ENCODE measurements at places on chromosomes 11 and 22.

DNA sequence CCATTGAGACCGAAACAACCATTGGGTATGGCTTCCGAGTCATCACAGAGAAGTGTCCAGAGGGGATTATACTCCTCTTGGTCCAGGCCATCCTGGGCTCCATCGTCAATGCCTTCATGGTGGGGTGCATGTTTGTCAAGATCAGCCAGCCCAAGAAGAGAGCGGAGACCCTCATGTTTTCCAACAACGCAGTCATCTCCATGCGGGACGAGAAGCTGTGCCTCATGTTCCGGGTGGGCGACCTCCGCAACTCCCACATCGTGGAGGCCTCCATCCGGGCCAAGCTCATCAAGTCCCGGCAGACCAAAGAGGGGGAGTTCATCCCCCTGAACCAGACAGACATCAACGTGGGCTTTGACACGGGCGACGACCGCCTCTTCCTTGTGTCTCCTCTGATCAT, 20.5 kb downstream of the KCNJ5 start:
- DNase-seq, result no peak

DNA sequence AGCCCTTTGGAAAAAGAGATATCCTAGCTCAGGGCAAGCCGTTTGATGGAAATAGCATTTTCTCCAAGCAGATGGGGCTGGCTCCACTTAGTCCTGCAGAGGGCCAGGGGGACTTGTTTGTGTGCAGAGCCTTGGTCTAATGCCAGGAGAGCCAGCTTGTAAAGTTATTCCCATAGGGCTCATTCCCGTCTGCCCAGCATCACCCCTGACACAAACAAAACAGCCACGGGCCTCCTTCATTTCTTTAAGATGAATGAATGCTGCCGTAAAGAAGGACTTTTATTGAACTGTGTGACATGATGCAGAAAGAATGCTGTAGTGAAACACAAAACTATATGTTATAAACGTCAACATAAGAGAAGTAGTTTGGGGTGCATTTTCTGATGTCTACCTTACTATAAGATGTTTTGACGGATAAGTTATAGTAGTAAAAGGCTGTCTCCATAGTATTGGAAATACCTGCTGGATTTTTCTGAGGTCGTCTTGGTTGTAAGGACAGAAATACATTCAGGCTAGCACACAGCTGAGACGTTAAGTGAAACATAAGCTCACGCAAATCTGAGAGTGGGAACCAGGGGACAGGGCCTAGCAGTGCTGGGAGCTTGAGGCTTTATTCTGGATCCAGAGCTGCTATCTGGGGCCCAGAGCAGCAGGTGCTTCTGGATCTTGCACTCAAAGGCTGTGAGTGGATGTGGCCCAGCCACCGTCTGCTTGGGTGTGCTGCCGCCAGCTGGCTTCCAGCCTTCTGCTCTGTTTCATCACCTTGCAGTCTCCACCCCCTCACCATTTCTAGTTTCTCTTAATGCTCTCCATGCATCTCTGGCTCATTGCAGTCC, 53.3 kb downstream of the NCAM1 start:
- DNase-seq, result peak; percentile 86

DNA sequence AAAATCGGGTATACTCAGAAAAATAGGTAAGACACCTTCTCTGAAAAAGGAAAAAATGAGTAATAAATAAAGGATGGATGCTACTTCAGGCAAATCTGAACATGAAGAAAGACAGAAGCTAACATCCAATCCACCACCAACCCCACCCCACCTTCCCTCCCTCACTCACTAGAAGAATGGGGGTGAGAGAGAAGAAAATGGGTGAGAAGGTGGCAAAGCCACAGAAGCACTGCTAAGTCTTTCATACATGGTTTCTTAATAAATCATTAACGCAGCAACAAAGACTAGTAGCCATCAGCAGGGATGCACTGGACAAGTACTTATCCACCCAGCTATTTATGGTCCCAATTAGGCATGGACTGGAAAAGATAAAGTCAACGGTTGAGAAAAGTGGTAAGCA, 5.9 kb downstream of the FHIP1B start:
- no peak for DNase-seq

- DNase-seq, result no peak
Observed at GRCh38 chr11:71066311-71066710, 186.1 kb downstream of the SHANK2 start.

DNA sequence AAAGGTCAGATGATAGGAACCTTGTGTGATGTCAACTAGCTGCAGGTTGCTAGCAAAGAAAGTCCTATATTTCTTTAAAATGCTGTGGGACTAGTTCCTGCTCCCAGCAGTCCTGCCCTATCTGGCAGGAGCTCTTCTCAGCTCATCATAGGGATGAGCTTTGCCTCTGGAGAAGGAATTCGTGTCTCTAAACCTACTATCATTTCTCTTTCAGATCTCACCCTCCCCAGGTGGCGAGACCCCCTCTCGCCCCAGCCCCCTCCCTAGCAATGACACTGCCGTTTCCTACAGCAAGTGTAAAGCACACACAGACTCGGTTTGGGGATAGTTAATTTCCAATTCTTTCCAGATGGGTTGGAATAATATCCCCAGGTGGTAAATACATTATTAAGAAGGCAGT, 533.3 kb downstream of the OPCML start:
- DNase-seq, result no peak

- DNase-seq, result no peak
Observed at GRCh38 chr11:120519474-120519873, 7.9 kb downstream of the GRIK4 start.

- DNase-seq, result peak; percentile 53
Observed at GRCh38 chr11:61897387-61898246, 6.3 kb upstream of the FADS3 start.

- DNase-seq, result peak; percentile 57
Observed at GRCh38 chr11:134340354-134340964, 8.7 kb downstream of the GLB1L2 start.

GRCh38 chr22:49093192-49093880, 734.3 kb downstream of the BRD1 start:
- DNase-seq, result peak; percentile 52

GRCh38 chr22:47966316-47966715, 1203.9 kb downstream of the TBC1D22A start:
- DNase-seq, result no peak

DNA sequence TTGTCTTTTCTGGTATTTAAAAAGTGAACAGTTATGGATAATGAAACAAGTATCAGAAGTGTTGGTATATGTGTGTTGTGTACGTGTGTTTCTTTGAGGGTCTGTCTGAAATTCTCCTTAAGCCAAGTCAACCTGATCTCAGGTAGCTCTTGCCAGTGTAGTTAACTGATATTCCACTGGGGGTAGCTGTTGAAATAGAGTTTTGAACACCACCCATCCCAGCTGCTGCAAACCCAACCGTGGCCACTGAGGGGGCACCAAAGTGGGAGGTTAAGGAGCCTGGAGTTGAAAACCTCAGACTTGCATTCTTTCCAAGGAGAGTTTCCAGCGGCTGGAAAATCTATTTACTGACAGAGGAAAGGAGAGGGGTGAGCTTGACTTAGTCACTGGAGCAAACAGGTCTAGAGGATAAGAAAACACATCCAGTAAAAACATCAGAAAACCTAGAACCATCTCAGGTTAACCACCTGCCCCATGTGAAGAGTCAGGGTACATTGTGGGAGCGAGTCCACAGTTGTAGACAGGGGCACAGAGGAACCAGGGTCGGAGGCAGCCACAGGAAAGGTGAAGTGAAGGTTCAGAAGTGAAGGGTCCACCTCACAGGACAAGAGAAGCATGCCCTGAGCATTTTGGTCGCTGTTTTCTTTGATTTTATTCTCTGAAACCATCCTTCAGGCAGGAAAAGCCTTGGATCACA, 8.8 kb upstream of the CUL5 start:
- DNase-seq, result peak; percentile 14

DNA sequence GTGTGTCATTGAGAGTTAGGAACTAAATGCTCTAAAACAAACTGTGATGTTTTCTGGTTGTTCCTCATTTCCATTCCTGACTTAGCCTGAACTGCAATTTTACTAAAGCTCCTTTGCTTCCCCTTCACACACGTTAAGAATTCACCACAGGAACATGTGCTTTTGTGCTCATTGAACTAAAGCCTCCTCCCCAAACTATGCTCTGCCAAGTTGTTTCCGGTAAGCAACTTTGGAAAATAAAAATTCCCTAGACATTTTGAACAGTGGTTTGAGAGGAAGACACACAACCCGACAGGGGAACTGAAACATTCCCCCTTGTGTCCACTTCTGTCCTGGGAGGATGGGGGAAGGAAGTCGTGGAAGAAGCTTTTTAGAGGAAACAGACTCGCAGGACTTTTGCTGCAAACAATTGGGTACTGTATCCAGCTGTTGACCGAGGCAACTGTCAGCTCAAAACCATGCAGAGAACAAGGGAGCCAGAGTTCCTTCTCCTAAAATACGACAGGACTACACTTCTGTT, 66.9 kb downstream of the GAB2 start:
- DNase-seq, result no peak

DNA sequence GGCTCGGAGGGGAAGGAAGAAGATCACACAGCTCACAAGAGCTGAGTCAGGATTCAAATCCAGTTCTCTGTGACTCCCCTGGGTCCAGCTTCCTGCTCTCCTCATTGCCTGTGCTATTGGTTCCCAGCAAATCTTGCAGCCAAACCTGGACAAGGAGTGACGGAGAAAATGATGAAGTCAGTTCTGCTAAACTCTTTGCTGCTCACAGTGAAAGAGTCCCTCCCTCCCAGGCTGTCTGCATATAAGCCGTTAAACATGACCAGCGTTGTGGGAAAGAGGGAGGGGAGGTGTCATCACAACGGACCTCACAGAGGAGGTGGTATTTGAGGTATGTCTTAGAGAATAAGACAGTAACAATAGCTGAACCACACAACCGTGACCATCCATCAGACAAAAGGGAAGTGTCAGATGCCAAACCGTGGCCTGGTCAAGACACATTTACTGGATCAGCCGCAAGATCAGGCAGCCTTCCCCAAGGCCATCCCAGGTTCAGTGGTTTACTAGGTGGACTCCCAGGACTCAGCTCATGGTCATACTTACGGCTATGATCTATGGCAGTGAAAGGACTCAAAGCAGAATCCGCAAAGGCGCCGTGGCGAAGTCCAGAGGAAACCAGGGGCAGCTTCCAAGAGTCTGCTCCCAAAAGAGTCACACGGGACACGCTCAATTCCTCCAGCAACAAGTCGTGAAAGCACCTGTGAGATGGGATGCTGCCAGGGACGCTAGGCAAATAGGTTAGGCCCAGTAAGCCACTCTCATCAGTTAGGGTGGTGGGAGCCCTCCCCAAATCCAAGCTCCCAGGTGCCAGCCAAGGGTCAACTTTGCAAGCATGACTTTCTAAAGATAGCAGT, 2.8 kb upstream of the CYTH4 start:
- DNase-seq, result no peak

DNA sequence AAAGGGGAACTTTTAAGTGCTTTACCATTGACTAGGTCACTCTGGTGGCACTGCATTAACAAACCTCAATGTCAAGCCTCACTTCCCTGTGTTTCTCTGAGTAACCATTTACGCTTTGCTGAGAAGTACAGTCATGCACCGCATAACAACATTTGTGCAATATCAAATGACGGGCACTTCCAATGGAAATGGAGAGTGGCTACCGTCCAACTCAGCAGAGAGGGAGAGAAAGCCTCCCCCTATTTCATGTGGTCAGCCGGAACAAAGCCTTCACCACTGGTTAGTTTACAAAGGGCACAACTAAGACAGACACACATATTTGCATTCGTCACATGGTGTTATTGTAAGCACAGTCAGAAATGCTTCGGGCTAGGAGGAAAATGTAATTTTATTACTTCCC, 117.3 kb downstream of the RASSF10 start:
- DNase-seq, result no peak

DNA sequence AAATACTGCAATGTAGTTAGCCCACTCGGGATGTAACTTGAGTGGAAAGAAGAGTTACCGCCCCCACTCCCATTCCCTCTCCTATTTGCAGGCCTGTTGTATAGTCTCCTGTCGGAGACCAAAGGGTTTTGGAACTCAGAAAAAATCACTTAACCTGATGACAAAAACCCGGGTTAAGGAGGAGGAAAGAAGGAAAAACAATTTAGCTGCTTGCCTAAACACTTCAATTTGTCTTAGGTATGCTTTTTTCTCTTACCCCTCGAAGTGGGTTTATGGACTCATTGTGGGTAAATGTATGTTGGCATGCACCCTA, 2.2 kb downstream of the YAP1 start:
- no peak for DNase-seq

DNA sequence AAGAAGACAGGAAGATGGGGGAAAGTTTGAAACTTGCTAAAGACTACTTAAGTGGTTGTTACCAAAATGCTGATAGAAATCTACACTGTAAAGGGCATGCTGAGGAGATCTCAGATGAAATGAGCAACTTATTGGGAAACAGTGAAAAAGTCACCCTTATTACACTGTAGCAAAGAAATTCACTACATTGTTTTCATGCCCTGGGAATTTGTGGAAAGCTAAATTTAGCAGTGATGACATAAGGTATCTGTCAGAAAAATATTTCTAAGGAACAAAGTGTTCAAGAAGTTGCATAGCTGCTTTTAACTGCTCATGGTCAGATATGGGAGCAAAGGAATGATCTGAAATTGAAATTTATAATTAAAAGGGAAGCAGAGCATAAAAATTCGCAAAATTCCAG, 702.4 kb upstream of the LRRC4C start:
- no peak for DNase-seq

DNA sequence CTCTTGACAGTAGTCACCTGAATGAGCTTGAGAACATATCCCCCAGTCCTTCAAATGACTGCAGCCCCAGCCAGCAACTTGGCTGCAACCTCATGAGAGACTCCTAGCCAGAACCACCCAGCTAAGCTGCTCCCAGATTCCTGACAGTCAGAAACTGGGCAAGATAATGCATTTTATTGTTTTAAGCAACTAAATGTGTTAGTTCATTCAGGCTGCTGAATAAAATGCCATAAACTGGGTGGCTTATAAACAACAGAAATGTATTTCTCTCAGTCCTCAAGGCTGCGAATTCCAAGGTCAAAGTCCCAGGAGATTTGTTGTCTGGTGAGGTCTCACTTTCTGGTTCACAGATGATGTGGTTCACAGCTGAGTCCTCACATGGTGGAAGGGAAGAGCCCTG, 5.8 kb upstream of the PAMR1 start:
- no peak for DNase-seq

- no peak for DNase-seq
Observed at GRCh38 chr11:124791626-124792341, 8.4 kb downstream of the MSANTD2 start.

DNA sequence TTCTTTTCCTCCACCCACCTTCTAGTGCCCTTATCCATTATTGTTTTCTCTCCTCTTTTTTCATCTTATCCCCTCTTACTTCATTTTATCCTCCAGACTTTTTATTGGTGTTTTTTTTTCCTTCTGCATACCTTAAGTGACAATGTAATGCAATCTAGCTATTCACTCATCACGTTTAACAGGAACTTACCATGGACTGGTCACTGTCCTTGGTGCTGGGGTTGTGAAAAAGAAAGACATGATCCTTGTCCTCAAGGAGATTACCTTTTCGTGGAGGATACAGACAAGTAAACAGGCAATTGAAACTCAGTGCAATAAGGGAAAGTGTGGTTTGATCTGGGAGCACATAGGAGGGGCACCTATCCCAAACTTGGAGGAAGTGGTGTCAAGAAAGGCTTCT, 20.7 kb downstream of the SYT9 start:
- DNase-seq, result no peak

GRCh38 chr22:42131562-42131961, 952 bp upstream of the CYP2D6 start:
- DNase-seq, result no peak

Measured in NCI-H1105 (cell line).